ENCODE measurements at places on chromosomes 2 and 18.
A peak's percentile ranks its signal among the peaks of the same experiment; 100 is the strongest.

GRCh38 chr2:28356095-28356911 is 36.4 kb upstream of the FOSL2 start:
- peak; percentile 70 for DNase-seq

DNA sequence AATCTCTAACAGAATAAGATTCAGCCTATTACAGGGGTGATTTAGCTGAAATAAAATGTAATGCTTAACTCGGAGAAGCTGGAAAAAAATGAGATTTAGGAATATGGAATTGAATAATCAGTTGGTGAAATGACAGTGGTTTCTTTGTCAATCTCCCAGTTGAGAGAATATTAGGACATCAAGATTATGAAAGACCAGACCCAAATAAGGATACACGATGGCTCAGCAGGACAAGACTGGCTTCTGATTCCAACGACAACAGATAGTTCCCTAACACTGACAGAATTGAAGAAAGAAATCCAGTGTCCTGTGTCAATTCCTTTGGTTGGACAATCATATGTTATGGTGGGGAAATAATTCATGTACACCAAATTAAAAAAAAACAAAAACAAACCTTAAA is 55.8 kb downstream of the HRH4 start:
- DNase-seq = no peak

GRCh38 chr2:27655155-27655951 is 8.1 kb downstream of the SUPT7L start:
- no peak for DNase-seq

GRCh38 chr18:1464444-1465217 is 560.0 kb downstream of the ADCYAP1 start:
- DNase-seq = no peak

DNA sequence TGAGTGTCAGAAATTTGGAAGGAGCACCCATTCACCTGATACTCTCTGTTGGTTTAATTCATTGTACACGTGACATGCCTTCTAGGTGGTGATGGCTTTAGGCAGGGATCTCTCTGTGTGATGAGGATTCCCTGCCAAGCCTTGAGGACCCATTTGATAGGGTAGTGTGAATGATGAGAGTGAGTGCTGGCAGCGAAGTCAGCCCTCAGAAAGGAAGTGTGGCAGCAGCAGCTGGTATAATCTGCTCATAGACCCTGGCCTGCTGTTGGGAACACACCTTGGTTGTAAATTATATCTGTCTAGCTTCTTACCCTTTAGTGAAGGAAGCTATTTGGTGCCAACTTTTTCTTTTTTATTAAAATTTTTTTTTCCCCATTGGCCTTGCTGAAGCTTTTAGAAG is 164.5 kb downstream of the HAUS1 start:
- DNase-seq = no peak

DNA sequence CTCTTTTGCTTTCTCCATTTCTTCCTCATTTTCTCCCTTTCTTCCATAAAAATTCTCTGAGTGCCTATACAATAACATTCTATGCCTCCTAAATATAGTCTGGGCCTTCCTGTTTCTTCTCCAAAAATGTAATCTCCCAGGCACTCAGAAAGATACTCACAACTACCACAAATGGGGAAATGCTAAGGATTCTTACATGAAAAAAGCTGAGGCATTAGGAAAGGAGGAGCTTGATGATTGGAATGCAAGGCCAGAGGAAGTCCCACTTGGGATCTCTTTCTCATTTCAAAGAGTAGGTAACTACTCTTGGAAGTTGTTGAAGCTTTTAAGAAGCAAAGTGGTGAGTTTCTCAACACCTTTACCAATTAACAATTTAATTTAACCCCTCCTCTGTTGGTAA is 3.4 kb downstream of the VSNL1 start:
- peak; percentile 16 for DNase-seq

DNA sequence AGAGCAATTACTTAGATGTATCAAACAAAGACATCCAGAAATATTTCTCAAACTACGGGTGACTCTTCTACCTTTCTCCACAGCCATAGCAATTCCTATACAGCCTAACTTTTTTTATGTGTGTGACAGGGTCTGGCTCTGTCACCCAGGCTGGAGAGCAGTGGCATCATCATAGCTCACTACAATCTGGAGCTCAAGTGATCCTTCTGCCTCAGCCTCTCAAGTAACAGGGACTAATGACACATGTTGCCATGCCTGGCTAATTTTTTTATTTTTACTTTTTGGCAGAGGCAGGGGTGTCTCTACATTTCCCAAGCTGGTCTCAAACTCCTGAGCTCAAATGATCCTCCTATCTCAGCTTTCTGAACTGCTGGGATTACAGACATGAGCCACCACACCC is 328.9 kb upstream of the NT5C1B start:
- DNase-seq = no peak

- no peak for DNase-seq
Measured at GRCh38 chr2:121491518-121491917, 39.2 kb upstream of the RNU4ATAC start.

DNA sequence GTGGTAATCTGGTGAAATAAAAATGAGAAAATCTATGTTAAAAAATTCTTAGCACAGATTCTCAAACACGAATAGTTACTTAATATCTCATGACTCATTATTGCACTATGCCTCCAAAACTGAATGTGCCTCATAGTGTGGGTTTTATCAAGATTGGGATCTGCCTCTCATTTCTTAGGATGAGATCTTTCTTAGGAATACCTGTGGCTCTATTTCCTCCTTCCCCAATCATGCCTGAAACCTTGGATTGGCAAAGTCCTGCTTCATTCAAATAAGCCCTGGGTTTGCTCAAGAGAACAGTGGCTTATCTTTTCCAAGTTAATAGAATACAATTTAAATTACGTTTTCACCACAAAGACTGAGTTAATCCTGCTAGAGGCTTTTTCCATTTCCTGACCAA is 100.3 kb downstream of the DPP10 start:
- DNase-seq = no peak

GRCh38 chr2:198930170-198930569 is 527.6 kb downstream of the SATB2 start:
- peak; percentile 15 for DNase-seq

DNA sequence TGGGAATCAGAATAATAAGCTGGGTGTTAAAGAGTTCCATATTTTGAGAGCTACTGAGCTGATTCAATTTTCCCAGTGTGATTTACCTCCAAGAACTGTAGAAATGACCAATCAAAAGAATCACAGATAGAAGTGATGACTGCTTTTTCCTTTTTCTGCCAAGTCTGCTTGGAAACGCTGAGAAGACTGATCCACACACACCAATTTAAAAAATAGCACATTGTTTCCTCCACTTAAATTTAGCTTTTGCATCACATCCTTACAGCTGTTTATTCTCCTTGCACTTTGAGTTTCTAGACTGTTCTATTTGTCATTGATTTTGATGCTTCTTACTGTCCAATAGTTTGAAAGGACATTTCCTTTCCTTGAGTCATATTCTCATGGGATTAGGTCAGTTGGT is 590.3 kb upstream of the CHAC2 start:
- DNase-seq = no peak

DNA sequence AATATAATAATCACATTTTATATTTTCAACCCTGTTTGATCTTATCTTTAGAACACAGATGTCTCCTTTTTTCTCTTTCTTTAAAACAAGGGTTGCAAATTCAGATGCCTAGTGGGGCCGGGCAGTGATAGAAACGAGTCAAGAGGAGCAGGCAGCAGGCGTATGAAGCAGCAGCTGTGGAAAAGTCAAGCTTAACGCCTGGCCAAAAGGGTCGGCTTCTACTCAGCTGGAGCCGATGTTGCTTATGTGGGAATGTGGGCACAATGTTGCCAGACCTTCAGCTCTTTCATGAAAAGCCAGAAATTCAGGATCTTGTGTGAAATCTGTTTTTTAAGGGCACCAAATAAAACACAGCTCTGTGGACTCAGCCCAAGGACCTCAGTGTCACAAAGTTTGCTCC is 642.7 kb downstream of the ARHGAP15 start:
- DNase-seq = no peak

- no peak for DNase-seq
Measured at GRCh38 chr2:59787095-59787494, 766.4 kb downstream of the BCL11A start.

GRCh38 chr2:212977152-212977551 is 174.3 kb downstream of the IKZF2 start:
- no peak for DNase-seq

DNA sequence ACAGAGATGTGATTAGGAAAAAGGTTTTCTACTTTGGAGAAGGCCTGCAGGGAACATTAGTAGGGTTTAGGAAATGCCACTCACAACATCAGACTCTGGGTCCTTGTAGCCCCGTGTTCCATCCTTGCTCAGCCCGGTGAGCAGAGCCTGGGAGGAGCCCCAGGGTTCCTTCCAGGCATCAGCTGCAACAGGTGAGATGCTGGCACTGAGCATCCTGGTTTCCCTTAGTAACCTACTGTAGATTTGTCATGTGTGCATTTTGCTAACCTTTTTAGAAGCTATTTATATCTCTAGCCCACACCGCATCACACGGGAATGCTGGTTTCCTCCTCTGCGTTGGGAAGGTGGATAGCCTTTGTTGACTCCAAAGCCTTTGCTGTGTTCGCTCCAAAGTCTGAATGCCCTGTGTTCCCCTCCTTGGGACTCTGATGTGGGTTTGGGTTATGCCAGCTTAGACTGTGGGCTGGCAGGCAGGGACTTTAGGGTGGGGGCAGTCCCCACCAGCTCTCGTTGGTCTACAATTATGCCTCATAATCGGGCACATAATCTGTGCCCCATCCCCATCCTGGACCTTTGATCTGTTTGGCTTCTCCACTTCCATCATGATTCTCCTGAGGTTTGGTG is 69.3 kb downstream of the TMEM247 start:
- no peak for DNase-seq

DNA sequence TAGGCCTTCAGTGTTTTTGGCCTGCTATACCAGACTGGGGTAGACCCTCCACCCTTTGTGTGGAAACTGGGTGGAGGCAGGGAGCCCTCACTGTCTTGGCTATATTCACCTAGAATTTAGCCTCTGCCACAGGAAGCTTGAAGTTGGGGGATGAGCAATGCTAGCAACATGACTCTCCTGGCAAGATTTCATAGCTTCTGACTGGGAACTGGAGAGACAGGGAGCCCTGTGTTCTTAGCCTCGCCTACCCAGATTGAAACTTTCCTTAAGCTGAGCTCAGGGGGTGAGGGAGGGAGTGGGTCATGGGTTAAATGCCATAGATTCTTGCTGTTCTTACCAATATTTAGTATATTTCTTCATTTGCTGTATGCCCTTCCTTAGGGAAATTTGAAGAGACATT is 46.8 kb upstream of the FAM98A start:
- no peak for DNase-seq

Data from H7 (cell line).